NCI-H1930 (cell line): ENCODE measurements at places on chromosomes 3 and 15.
A peak's percentile ranks its signal among the peaks of the same experiment; 100 is the strongest.

DNA sequence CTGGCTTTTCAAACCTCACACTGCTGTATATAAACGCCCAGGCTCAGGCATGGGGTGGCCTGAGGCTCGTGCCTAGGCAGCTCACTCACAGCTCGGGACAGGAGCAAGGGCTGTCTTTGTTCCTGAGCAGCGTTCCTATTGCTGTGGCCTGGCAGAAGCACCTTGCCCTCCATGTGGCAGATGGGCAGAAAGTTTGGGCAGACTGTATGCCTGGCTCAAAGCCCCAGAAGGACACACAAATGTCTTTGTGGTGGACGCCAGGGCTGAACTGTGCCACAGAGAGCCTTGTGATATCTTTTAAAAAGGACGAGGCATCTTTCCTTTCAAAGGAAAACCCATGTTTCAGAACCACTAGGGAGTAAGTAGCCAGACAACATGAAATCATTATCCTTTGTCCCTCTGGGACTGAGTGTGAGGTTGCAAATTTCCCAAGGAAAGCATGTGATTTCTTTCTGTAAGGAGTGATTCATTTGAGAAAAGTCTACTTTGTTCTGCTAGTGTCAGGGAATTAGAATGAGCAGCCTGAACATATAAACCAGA, 29.3 kb upstream of the UBE2E1 start:
- no peak for DNase-seq

GRCh38 chr3:134374105-134374790, at the start of gene AMOTL2:
AMOTL2 (minus strand) TSS chr3:134374447; CDS start chr3:134371433, 3,014 bp downstream.
- peak; percentile 50 for DNase-seq

DNA sequence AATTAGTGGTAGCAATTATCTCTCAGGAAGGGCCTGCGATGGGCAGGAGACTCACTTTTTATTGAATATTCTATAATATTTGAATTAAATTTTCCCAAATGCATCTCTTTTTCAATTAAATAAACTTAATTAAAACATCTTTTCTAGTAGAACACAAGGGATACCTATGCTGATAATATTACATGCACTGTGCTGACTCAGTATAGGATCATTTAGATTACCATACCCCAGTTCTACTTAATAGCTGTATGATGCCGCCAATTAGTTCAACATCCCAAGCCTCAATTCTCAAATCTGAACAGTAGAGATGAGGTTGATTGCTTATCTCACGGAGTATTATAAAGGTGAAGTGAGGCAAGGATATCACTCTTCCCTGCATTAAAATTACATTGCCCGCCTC, 149.2 kb downstream of the SLCO3A1 start:
- DNase-seq: no peak

- DNase-seq: no peak
Observed at GRCh38 chr3:182104881-182105280, 393.2 kb downstream of the SOX2 start.

- DNase-seq: no peak
Observed at GRCh38 chr3:12758025-12758781, 856 bp downstream of the TMEM40 start.

DNA sequence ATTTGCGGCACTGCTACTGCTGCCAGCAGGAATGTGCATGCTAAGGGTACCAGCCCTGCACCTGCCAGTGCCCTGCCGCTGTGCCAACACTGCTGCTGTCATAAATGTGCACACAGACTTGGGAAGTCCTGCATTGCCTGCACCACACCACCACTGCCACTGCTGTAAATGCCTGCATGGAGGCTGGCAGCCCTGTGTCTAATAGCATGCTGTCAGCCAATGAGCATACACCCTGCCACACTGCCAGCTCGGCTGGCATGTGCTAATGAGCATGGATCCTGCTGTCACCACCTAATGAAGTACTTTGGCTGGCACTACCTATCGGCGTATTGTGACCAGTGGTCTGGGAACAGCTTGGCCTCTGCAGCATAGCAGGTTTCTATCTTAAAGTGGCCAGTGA, 981.8 kb upstream of the GBE1 start:
- DNase-seq: no peak

DNA sequence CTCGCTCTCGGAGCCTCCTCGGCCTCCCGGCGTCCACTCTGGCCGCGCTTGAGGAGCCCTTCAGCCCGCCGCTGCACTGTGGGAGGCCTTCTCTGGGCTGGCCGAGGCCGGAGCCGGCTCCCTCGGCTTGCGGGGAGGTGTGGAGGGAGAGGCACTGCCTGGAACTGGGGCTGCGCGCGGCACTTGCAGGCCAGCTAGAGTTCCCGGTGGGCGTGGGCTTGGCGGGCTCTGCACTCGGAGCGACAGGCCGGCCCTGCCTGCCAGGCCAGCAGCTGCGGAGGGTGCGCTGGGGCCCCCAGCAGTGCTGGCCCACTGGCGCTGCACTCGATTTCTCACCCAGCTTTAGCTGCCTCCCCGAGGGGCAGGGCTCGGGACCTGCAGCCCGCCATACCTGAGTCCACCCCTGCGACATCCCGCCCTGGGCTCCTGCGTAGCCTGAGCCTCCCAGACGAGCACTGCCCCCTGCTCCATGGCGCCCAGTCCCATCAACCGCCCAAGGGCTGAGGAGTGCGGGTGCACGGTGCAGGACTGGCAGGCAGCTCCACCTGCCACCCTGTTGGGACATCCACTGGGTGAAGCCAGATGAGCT, 765.0 kb downstream of the IGSF11 start:
- DNase-seq: no peak

- DNase-seq: no peak
Observed at GRCh38 chr15:65447145-65447544, 24.4 kb upstream of the IGDCC4 start.

- DNase-seq: no peak
Observed at GRCh38 chr3:153003862-153004261, 158.2 kb upstream of the RAP2B start.

GRCh38 chr3:30733209-30733608, 126.8 kb downstream of the TGFBR2 start:
- DNase-seq: no peak

DNA sequence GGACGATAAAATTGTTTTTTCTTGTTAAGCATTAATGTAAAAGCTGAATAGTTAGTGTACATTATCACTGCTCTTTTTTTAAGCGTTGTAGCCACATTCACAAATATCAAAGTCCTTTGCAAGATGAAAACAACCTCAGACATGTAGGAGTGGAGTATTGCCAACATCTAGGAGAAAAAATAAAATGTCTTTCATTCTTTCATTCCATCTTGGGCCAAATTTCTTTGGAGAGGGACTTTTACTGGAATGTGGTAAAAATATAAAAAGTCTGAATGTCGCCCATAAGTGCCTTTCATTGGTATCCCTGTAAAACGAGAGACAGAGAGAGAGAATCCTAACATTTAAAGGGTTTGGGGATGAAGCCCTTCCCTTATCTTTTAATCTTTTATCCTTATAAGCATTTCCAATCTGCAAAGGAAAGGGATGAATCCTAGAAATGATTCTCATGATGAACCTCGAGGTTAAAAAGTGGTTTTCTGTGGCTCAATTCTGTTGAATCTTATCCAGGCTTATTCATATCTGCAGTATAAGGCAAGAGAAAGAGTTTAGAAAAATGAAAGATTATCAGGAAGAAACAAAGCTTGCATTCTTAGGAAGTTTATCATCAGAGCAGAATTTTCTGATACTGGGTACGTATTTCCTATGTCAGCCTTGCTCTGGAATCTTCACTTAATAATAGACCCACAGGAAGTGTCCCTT, 1031.7 kb downstream of the MCTP2 start:
- DNase-seq: no peak

- DNase-seq: no peak
Observed at GRCh38 chr15:72086920-72087648, 30.9 kb downstream of the MYO9A start.

DNA sequence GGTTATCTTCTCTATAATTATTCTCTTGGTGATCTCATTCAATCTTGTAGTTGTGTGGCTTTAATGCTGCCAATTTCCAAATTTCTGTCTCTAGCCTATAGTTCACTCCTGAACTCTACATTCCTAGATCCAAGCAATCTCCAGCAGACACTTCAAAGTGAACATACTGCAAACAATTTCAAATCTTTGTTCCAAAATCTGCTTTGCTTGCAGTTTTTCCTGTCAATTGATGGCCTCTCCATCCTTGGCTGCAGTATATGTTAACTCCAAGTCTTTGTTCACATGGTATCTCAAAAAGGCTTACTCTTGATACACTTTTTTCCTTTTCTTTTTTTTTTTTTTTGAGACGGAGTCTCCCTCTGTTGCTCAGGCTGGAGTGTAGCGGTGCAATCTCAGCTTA, 17.4 kb downstream of the NAA50 start:
- no peak for DNase-seq

DNA sequence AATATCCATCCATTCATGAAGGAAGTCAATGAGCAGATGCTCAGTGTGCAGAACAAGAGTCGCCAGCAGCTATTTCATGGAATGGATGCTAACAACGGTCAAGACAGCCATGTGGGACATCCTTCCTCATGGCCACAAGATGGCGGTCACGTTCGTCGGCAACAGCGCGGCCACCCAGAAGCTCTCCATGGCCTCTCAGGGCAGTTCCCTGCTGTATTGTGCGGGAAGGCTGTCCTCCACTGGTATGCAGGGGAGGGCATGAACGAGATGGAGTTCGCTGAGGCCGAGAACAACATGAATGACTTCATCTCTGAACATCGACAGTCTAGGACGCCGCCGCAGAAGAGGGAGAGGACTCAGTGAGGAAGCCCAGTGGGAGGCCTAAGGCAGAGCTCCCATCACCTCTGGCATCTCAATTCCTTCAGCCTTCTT, 208.3 kb downstream of the TJP1 start:
- DNase-seq: peak; percentile 11

DNA sequence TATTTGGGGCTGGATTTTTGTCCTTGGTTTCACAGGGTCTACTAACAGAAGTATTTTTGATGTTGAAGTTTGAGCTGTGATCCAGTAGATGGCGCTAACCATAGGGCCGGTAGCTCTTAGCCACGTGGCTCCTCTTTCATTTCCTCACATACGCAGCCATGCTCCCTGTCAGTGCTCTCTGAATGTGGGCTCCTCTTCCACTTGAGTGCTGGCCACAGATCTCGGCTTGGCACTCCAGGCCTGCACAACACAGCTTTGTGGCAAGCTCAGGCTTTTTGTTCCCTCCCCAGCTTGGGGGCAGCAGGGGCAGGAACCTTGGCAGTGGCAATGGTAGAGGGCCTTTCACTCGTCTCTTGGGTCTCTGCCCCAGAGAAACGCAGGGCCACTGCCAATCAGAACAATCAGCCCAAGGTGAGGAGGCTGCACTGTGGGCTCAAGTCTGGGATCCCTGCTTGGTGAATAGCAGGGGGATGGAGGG, 18.6 kb upstream of the DNAAF4 start:
- DNase-seq: no peak

DNA sequence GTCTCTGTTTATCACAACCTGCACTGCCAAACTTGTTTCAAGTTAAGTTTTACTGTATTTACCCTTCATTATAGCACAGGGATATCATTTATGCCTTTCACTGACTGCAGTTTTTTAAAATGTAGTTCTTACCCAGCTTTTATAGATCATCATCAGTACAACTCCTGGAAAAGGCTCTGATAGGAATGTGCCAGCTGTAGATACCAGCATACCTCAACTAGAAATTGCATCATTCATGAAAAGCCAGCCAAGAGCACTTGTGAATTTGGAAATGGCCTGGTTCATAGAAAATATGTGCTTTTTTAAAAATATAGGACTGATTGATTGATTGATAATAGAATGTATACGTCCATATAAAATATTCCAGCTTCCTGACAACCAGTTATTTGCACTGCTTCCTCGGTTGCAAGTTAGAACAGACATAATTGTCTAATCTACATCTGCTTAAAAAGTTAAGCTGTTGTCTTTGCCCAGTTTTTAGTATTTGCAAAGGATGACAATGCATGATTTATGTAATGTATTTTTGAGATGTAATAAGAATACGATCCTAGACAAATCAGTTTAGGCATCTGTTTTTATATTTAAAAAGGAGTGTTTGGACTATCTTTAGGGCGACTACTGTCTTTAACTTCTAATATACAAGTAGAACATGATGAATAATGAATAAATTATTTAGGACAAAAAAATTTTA, 58.5 kb downstream of the DCUN1D1 start:
- no peak for DNase-seq

DNA sequence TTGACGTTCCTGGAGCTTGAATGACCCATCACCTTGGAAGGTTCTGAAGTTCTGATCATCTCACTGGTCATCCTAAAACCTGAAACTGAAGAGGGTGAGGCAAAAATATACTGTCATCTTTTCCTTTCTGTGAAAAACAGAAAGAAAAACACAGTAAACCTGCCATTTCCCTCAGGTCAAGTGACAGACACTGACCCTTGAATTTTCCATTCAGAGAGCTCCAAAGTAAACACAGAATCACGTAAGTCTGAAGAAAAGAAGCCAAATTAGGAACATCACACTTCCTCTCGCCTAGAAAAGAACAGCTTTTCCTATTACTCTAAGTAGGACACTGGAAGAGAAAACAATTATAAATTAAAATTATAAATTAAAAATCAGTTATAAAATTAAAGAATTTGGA, 78.7 kb upstream of the TGFBR2 start:
- DNase-seq: no peak

DNA sequence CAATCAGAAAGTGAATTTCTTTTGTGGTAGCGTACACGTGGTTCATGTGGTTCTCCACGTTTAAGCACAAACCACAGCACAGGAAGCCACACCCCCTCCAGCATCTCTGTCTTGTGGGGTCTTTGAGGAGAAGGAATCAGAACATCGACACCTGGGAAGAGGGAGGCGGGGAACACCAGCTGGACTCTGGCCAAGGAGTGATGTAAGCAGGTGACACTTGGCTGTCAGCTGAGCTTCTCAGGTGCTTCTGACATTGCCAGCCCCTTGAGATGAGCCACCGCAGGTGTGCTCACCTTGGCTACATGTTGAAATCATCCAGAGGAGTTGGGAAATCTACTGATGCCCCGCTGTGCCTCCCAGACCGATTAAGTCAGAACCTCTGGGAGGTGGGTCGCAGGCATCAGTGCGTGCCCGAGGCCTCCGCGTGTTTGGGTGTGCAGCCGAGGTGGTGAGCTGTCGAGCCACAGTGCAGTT, 85.0 kb downstream of the FAM81A start:
- no peak for DNase-seq

DNA sequence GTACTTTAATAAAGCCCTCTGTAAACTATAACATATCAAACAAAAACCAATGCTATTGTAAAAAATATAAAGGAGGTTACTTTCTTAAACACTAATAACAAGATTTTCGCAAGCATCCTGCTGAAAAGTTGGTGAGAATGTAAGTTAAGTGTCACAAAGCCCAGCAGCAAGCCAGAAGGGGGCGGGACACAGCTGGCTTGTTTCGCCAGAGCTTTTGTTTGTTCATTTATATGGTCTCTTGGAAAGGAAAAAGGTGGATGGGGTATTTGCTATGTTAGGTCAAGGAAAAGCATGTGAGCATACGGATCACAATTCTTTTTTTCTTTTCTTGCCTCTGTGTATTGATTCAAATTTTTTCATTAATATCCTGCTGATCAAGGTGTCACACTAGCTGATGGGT, 59.9 kb downstream of the HACD2 start:
- DNase-seq: no peak

- no peak for DNase-seq
Observed at GRCh38 chr15:88741671-88742070, 61.6 kb upstream of the ACAN start.

- DNase-seq: no peak
Observed at GRCh38 chr3:86958534-86958933, 32.4 kb downstream of the VGLL3 start.

GRCh38 chr15:65377976-65378366, at the start of gene IGDCC3:
IGDCC3 (minus strand) TSS chr15:65378002; CDS start chr15:65377788, 214 bp downstream.
- DNase-seq: no peak

GRCh38 chr15:34942363-34942762, 27.2 kb downstream of the AQR start:
- DNase-seq: no peak

GRCh38 chr3:185796431-185797107, 28.3 kb downstream of the IGF2BP2 start:
- DNase-seq: no peak

- no peak for DNase-seq
Observed at GRCh38 chr15:39692356-39693327, 90.0 kb downstream of the FSIP1 start.
